AML-193 (cell line): ENCODE measurements at places on chromosomes 4 and X.

GRCh38 chr4:135357091-135357490 lies 1155.5 kb upstream of the PABPC4L start:
- DNase-seq: no peak

- DNase-seq: no peak
Observed at GRCh38 chr4:6278801-6279197, 9.1 kb downstream of the WFS1 start.

DNA sequence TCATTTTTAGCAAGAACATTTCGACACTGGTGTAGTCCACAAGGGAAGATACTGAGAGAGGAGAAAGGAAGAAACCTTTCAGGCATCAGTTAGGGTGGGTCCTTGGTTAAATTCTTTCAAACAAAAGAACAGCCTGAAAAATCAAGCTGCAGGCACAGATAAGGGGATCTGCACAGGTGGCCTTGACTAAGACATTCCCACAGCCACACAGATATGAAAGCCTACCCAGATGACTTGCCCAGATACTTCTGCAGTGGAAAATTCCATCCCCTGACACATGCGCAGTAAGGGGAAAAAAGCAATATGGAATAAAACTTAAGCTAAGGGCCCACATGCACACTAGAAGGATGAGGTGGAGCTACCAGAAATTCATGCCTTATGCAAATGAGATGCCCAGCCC lies 8.9 kb upstream of the TMEM165 start:
- no peak for DNase-seq

DNA sequence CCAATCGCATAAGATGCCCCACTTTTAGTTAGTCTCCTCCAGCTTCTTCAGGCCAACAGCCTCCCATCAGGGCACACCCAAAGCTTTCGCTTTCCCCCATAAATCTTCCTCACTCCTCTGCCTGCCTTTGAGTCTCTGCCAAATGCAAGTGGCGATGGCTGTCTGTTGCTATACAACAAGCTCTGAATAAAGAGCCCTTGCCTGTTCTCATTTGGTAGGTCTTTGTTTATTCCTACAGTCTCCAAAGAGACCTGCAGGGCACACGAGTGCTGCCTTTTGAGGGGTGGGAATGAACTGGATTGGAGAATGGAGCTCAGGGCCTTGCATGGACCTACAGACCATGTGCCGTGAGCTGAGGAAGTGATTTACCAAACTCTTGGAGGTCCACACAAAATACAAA lies 52.2 kb upstream of the SOD3 start:
- no peak for DNase-seq

GRCh38 chr4:9987749-9988362 lies 33.4 kb downstream of the SLC2A9 start:
- no peak for DNase-seq

DNA sequence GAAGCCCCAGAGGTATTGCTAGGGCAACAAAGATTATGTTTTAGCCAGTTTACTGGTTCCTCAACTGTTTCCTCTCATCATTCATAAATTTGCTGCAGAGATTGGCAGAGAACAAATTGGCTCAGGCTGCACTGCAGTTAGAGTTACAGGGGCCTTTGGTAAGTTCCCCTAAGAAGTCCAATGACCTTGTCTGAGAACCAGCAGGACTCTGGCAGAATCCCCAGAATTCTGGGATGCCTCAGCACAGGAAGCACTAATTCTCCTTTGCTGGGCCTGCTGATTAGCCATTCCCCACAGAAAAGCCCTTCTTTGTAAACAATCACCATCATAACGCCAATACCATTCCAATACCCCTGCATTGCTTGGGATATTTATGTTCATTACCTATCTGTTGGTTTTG lies 151.3 kb downstream of the USP46 start:
- no peak for DNase-seq

DNA sequence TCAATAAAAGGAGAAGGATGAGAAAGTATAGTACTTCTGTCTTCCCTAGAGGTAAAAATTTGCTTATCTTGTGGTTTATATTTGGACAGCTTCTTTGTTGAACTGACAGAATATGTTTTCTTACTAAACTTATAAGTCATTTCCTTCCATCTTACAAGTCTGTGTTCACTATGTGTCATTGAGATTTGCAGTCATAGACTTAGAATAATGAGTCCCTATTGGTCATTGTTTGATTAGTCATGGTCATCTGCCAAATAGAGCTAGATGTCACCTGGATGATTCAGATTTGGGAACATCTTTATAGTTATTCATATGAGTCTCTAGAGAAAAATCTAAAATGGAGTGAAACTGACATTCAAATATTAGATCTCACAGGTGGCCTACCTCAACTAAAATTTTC lies 51.5 kb downstream of the SPATA18 start:
- DNase-seq: no peak

GRCh38 chr4:78047366-78047765 lies 9.8 kb upstream of the FRAS1 start:
- no peak for DNase-seq

DNA sequence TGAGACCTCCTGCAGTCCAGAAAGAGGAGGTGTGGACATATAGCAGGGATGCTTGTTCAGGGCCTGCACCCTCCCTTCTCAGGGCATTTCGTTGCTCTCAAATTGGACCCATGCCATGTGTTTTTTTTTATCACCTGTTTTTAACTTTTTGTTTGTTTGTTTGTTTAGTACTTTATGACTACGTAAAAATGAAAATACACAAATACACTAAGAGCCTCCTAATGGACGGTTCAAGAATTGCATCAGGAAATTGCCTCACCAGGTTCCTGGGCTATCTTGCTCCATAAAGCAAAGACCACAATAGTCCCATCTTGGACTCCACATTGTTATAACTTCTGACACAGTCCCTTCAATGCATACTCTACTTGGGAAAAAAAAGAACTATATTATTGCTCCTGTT lies 1685.9 kb upstream of the TENM3 start:
- no peak for DNase-seq

- no peak for DNase-seq
Observed at GRCh38 chr4:113292371-113293042, 243.1 kb downstream of the ANK2 start.

- DNase-seq: no peak
Observed at GRCh38 chr4:162959046-162959445, 207.6 kb downstream of the NAF1 start.

DNA sequence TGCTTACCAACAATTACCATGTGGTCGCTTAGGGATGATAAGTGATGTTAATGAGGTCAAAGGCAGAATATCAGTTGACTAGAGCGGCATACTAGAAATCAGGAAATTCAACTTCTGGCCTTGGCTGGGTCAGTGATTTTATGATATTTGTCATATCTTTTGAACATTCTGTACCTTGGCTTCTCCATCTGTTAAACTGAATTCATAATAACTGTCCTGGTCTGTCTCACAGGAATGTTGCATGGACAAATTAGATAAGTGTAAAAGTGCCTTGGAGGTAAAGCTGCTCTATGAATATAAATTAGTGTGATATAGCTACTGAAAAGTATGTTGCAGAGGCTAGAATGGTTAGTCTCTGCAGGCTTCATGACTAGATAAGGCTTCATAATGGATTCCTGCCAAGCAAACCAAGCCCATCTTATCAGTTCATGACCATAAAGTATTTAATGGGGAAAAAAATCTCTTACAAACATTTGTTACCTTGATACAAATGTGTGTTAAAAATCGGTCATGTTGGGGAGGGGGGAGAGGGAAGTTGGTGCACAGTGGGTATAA lies 104.6 kb upstream of the BMPR1B start:
- no peak for DNase-seq

DNA sequence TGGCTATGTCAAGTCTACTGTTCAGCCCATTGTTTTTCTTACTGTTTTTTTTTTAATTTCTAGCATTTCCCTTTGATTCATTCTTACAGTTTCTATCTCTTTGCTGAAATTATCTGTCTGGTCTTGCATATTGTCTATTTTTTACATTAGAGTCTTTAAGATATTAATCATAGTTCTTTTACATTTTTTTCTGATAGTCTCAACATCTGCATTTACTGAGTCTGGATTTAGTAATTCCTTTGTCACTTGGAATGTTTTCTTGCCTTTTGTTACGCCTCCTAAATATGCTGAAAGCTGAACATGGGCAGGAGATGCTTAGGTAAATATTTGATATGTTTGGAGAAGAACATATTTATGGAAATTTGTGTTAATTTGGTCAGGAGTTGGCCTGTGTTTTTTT lies 10.4 kb downstream of the JADE3 start:
- DNase-seq: no peak

DNA sequence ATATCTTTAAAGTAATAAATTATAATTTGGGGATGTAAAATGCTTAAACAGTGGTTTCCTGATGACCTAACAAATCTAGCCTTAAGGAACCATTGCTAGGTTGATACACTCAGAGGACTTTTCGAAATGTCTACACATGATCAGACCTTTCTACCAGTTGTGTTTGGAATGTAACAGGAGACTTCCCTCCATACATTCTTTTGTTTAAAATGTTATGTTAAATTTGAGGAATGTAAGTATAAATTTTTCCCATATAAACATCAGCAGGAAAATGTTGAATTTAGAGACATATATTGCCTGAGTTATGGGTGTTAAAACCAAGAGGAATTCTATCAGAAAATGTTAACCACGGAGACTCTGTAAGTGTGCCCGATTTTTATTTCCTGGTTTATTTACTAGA lies 190.6 kb upstream of the SPRY1 start:
- no peak for DNase-seq

DNA sequence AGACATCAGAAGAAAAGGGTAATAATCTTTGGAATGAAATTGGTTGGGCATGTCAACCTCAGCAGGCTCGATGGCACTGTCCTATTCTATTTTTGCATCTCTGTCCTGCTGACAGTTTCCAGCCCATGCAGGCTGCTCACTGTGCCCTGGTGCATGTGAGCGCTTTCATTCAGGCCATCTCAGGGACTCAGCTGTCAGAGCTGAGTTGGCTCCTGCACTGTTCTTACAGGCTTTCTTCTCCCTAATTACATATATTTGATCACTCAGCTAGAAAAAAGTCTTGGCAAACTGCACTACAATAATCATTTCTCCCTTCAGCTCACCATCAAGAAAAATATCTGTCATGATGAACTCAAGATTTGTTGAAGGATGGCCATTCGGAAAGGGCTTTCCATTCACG lies 84.7 kb downstream of the RASL11B start:
- no peak for DNase-seq

DNA sequence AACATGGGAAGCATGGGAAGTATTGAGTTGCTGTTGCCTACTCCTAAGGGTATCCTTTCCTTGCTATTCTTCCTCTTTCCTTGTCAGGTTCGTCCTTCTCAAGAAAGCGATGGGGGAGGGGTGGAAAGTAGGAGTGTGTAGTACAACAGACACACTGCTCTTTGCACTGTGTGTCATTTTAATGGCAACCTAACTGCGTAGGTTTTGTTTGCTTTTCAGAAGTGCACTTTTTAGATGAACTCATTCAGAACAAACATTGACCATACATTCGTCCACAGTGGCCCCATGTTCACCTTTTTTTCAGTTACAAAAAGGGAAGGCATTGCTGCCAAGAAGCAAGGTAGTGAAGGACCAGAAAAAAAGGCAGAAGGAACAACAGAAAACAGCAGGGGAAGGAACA lies 10.2 kb upstream of the YIPF6 start:
- no peak for DNase-seq

- DNase-seq: no peak
Observed at GRCh38 chr4:102047616-102048015, 257.1 kb downstream of the BANK1 start.

- DNase-seq: peak; percentile 20
Observed at GRCh38 chr4:139337612-139338011, 35.3 kb upstream of the NDUFC1 start.
